ENCODE measurements at places on chromosomes 2 and 18.

GRCh38 chr2:106523976-106524665 is 37.0 kb downstream of the CD8B2 start:
- DNase-seq: no peak

DNA sequence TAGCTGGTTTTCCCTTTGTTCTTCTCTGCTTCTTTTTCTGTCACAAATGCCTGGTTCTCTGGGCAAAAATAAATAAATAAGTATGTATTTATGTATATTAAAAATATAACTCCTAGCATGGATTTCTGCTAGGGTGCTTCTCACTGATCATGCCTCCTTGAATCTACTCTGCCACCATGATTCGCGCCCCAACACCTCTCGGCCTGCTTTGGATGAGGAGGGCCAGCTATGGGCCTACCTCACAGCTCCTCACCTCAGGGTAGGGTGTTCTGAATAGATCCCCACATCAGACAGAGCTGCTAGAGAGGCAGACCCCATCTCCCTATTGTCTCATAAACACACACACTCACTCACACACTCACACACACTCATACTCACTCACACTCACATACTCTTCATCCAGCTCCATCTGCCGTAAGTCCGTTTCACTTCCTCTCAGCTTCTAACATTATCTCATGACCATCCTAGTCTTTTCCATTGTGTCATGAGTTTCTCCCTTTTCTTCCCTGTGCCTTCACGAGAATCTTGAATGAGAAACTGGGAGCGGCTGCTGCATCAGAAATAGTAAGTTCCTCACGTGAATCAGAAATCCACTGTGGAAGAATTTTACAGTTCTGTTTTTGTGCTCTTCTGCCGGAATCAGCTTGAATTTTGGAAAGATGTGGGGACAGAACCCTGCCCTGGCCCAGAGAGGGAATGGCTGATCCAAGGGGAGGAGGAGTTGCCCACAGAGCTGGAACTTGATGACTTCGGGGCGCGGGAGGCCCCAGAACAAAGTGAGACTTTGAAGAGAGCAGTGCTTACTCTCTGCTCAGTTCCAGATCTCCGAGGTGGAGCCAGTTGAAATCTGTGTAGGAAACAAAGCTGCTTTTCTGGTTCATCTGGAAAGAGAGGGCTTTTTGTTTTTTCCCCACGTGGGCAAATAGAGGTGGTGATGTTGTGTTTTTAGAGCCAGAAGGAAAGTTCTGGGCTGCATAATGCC is 20.9 kb downstream of the ANXA4 start:
- no peak for DNase-seq

DNA sequence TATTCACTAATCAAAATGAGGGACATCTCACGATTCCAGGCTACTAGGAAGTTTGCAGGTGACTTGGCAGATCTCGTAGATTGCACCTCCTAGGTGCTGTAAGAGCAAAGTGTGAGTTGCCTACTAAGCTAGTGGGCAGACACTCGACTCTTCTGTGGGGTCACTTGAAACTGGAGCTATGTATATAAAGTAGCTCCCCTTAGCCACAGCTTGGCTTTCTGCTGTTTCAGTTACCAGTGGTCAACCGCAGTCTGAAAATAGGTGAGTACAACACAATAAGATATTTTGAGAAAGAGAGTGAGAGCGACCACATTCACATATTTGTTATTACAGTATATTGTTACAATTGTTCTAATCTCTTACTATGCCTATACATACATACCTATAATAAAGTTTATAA is 23.3 kb downstream of the CTAGE1 start:
- no peak for DNase-seq

DNA sequence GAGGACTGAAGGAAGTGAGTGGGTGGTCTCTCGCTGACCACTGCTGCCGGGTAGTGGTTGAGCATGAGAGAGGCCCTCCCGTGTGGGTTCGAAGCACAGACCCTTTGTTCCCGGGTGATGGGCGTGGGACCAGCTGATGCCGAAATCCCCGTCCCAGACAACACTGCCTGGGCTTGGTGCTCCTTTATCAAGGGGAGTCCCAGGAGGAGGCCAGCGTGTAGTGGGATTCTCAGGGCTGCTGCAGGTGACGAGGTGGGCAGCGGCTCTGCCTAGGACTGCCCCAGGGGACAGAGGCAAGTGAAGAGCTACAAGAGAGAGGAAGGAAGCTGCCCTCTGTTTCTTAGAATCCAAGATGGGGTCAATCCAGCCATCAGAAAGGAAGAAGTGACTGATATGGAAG is 251.3 kb upstream of the PXDN start:
- DNase-seq: no peak

GRCh38 chr2:43717322-43717721 is 41.1 kb upstream of the C1GALT1C1L start:
- no peak for DNase-seq

DNA sequence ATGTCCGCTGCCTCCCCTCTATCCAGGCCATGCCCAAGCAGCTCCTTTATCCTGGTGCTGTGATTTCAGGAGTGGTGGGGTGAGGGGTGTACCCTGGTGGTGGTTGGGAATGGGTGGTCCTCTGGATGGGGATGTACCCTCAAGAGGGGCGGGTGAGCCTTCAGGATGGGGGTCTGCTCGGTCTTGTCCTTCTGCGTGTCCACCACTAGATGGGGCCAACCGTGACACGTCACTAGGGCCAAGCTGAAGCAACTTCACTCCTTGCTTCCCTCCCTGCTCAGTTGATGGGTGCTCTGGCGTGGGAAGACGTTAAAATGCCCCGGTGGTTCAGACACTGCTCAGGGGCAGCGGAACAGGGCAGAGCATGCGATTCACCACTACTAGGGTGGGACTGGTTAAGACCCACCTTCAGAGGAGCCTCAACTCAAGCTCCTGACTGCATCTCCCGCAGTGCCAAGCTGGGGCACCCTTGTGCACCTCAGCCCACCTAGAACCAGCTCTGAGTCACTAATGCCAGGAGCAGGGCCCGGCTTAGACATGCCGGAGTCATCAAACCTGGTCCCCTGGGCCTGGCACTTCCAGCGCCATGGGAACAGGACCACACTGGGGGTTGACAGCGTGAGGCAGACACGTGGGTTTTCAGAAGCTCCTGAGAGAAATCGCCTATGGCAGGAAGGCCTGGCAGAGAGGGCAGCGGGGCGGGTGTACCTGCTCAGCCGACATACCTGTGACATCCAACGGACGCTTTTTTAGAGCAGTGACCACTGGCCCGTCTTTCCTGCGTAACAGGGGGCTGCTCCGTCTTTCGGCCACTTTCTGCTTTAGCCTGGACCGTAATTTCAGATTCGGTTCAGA is 256.7 kb downstream of the HDAC4 start:
- no peak for DNase-seq

DNA sequence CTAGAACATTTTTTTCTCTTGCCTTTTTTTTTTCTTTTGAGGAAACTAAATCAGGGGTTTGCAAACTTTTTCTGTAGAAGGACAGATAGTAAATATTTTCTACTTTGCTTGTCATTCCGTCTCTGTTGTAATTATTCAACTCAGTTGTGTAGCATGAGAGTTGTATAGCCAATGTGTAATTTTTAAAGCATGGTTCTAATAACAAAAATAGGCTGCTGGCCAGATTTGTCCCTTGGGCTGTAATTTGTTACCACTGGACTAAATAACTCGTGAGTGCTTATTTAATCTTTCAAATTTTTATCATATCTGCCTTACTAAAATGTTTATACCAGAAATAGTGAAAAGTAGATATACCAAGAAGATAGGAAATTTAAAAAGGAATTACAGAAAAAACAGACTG is 43.0 kb downstream of the CCDC148 start:
- no peak for DNase-seq

- DNase-seq: no peak
Measured at GRCh38 chr2:180699657-180700361, 280.6 kb upstream of the UBE2E3 start.

GRCh38 chr2:121159291-121160071 is 125.5 kb downstream of the TFCP2L1 start:
- DNase-seq: no peak

DNA sequence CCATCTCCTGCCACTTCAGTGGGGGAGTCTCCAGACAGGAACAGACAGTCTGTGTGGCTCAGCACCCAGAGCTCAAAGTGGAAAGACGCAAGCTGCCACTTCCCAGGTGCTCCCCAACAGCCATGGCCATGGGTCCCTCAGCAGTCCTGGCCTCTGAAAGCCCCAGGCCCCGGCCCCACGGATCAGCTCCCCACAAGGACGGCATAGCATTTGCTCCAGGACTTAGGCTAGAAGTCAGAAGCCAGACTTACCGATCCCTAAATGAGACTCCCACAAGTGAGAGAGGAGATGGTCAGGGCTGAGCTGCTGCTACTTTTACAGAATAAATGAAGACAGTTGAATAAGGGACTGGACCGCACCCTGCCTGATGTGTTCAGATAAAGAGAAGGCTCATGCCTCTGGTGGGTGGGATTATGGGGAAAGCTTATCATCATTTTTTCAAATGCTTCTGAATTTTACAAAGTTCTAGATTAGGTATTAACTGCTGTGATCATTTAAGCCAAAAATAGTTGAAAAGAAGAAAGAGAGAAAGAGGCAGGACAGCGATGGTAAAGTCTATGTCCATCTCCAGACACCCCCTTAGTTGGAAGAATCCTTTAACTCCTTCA is 50.5 kb downstream of the ADD2 start:
- DNase-seq: no peak

- DNase-seq: no peak
Measured at GRCh38 chr2:88642278-88642677, 15.0 kb upstream of the EIF2AK3 start.

DNA sequence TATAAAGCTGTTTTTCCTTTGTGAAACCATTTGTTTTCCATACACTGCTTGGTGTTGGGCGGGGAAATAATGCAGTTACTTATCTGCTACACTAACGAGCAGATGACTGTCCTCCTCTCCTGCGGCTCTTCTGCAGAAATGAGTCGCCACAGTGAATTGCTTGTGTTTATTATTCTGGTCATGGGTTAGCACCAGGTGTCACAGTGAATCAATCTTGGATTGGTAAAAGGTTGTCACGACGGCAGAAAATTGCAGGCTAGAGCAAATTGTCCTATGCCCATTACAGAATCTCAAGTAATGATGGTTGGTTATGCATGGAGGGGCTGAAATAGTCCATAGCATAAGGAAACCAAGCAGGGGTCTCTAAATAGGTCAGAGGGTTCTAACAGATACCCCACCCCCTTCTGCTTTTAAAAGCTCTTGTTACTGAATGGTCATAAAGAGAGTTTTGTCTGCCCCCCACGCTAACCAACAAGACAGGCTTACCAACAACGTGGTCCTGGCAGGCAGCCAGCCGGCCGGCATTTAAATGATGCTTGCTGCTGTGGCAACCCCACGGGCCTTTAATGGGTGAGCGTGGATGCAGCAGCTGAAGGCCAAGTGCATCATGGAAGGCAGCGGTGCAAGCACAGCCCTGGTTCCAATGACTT is 29.5 kb downstream of the RAB31 start:
- DNase-seq: no peak

GRCh38 chr2:68483011-68483410 is 15.6 kb downstream of the APLF start:
- no peak for DNase-seq

DNA sequence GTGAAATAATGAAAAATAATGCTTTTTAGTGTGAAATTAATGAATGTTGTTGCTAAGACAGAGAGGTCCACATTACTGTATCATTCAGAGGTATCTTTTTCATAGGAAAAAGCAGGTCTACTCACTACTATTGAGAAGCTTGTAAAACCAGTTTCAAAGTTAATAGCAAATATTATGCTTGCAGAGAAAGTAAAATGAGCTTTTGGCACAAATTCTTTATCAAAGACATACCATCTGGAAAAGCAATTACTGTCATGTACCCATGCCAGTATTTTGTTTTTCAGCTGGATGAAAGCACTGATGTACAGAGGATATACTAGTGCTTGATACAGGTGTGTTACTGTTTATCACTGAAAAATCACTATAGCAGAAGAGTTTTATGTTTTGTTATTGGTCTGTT is 77.5 kb downstream of the NCOA1 start:
- no peak for DNase-seq

DNA sequence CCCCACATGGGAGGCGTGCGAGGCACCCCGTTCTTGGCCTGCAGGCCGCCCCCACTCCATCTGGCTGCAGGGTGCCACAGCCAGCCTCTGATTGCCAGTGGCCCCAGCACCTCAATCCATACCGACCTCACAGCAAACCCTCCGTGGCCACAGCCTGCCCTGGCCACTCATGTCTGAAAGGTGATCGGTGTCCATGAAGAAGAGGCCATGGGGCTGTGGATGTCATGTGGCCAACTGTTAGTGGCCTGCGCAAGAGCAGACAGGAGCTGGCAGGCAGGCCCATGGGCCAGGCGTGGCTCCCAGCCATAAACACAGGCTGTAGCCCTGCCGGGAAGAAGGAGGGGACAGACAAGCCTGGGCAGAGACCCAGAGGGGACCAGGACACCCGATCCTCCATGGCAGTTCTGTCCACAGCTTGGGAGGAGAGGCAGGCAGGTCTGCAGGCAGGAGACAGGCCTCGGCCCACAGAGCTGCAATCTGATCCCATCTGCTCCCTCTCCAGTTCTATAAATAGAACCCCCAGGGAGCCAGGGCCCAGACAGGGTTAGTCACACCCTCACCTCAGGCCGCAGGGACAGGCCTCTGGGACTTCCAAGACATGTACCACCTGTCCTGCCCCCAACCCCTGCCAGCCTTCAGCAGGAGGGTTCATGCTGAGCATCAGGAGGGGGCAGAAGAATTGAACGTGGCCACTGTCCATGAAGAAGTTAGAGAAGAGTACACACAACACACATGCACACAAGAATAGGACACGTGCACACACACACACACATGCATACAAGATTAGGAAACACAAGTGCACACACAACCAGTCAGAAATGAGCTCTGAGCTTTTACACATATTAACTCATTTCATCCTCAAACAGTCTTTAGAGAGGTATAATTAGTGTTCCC is 16.9 kb downstream of the STEAP3 start:
- DNase-seq: peak; percentile 81

DNA sequence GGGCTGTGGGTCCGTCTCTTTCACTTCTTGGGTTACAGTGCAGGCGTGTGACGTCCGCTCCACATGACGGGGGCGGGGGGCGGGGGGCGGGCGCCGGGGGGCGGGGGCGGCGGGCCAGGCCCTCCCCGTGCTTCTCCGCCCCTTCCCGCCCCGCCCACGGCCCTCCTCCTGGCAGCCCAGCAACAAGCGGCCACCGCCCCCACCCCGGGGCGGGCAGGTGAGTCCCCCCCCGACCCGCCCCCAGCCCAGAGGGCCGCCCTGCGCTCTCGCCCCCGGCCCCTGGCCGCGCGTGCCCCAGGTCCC is 3.6 kb downstream of the ZNF516 start:
- no peak for DNase-seq

DNA sequence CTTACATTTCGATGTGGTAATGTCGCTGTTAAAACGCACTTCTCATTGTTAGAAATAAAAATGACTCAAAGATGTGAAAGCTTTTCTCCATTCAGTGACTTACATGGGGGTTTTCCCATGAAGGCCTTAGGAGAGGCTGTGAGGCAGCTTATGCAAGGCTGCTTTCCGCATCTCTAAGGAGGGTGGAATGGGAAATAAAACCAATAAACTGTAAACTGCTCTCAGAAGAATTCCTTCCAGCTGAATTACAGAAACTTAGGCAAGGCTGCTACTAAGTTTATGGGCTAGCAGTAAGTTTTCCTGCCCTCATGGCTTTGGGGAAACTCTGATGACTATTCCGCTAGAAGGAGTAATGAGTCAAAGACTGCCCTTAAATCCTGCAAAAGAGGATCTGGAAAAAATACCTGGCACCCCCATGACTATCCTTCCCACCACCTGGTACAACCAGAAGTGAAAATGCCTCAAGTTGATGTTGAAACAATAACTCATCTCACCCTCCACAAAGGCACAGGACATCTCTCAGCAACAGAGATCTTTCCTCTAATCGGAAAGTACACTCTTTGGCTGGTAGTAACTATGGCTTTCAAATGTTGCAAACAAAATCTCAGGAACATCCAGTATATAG is 97.7 kb upstream of the SMAD7 start:
- no peak for DNase-seq

GRCh38 chr2:158975271-158975921 is 7.0 kb downstream of the TANC1 start:
- DNase-seq: no peak
